ENCODE measurements at places on chromosomes 2 and 18.
A peak's percentile ranks its signal among the peaks of the same experiment; 100 is the strongest.

DNA sequence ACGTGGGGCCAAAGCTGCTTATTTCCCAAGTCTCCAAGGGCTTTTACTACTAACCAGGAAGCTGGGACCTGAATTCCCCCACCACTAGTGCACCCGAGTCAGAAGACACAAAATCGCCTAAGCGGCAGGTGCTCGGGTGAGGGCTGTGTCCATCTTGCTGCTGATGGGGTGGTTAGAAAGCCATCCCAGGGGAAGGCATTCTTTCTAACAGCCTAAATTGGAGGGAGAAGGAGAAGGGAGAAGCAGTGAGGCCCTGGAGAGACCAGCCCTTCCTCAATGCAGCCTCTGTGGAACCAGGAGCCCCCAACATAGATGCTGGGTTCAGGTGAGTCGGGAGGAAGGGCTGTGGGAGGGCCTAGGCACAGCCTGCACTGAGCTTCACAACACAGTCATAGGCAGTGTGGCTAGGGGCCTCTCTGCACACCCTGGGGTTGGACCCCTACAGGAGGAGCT, 1.9 kb upstream of the PROM2 start:
- DNase-seq, result no peak

- DNase-seq, result no peak
These were observed 144.0 kb downstream of the LDLRAD4 start for GRCh38 chr18:13362607-13363006.

GRCh38 chr2:199955007-199955338, 318 bp downstream of the TYW5 start:
- peak; percentile 83 for DNase-seq

GRCh38 chr2:201349601-201350000, 7.5 kb downstream of the FLACC1 start:
- no peak for DNase-seq

DNA sequence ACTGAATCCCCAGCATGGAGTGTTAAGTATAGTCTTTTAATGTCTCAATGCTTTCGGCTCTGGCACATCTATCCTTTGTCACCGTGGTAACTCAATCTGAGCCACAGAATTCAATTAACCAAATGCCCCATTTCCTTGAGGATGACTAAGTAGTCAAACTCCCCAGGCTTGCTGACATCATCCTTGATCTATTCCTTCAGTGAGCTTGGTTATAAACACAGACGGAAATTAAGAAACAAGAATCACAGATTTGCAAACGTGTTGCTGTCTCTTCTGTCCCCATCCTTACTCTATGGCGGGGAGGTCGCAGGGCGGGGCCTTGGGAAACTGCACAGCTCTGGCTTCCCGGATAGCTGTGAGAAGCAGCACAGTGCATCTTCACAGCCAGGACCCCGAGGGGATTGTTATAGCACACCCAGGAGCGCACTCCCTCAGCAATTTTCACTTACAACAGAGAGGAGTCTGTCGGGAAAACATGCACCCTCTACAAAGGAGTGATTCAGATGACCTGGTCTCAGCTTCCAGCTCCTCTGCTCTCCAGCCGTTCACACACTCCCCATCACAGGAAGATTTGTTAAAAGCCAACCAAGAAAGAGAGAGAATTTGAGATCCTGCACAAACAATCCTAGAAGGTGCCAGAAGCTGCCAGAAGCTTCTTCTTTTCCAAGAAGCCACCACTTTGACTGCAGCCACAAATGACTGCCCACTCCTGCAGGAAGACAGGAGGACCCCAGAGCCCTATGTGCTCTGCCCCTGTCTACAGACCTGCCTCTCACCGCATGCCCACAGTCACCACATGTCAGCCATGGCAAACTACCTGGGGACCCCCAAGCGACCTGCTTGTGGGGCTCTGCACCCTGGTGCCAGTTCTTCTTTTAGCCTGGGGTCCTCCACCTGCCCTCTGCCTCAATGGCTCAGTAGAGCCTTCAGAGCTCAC, 44.9 kb upstream of the YWHAQ start:
- DNase-seq, result no peak

DNA sequence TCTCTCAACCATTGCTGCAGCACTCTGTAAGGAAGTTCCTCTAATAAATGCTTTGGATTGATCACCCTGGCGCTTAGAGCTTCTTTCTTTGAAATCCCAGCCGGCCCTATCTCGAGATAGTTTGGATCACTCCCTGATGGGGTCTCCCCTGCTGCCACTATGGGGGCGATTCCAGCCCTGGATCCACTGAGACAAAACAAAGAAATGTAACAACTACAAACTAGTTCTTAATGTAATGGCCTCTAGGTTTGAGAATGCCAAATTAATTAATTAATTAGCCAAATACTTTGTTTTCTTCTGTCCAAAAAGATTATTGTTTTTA, 15.2 kb downstream of the SRSF7 start:
- no peak for DNase-seq

DNA sequence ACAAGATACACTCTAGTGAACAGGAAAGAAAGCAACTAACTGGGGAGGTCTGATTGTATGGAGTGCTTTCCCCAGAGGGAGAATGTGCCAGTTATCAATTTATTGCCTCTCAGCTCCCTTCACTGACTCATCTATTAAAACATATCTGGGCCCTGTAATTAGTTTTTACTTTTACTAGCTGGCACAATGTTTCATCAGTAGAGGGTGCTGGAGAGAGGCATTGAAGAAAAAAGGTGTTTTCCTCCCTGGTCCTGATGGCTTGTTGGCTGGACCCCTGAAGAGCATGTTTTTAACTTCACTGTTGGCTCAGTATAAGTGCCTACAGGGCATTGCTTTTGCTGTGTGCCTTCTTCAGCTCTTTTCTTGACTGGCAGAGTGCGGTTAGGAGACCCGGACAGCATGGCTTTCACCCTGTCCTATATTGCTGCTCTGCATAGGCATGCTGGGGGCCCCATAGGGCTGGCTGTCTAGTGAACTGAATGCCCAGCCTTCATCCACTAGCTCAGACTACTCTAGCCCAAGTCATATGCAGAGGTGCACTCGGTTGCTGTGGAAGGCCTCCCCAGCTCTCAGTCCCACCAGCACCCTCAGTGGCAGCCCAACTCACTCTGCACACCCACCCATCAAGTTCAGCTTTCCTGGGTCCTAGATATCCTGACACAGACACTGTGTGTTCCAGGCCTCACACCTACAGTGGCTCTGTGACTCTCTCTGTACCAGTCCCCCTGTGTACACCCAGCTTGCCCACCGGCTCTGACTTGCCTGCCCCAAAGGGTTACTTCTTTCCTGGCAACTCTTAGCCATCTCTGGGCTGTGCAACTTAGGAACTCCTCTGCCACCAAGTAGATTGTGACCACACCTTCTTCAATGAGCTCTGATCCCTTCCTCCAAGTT, 62.3 kb upstream of the ACYP2 start:
- DNase-seq, result peak; percentile 10

- DNase-seq, result peak; percentile 84
These were observed 149.6 kb downstream of the IRS1 start for GRCh38 chr2:226649871-226650660.

GRCh38 chr18:12779043-12779442, 76.2 kb downstream of the PSMG2 start:
- no peak for DNase-seq

DNA sequence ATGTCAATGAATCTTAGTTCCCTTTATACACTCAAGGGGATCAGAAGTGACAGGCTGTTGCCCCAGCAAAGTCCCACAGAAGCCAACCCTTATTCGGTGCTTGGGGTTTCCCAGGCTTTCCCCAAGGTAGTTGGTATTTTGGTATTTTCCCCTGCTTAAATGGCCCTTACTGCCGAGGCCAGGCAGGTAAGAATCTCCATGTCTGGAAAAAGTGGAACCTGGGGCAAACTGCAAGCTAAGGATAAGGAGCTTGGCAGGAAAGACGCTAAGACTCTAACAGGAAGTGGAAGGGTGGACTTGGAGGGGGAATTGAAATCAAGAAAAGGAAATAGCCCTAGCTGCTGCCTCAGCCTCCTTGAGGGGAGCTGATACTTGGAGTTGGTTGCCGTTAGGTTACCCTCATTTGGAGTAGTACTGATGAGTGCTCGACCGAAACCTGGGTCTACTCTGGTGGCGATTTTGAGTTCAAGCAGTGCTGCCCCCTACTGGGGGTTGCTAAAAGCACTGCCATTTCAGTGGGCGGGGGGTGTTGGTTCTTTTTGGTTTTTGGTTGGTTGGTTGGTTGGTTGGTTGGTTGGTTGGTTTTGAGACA, 3.3 kb upstream of the GPBAR1 start:
- DNase-seq, result peak; percentile 51

GRCh38 chr2:39159283-39159682, 38.4 kb upstream of the SOS1 start:
- DNase-seq, result no peak

DNA sequence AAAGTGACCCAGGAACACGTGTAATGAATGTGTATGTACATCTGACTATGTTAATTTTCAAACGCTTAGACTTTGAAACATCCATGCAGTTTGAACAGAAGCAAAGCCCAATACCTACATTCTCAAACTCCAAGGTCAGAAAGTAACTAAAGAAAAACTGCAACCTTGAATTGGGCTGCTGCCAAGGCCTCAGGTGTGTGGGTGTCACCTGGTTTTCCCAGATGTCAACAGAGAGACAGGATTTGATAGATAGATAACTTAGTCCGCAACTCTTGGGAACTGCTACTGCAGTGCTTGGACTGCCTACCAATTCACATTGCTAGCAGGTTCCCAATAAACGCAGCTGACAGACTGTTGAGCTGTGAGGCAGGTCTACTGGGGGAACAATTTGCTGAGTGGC, 78.7 kb upstream of the PAPOLG start:
- DNase-seq, result no peak

DNA sequence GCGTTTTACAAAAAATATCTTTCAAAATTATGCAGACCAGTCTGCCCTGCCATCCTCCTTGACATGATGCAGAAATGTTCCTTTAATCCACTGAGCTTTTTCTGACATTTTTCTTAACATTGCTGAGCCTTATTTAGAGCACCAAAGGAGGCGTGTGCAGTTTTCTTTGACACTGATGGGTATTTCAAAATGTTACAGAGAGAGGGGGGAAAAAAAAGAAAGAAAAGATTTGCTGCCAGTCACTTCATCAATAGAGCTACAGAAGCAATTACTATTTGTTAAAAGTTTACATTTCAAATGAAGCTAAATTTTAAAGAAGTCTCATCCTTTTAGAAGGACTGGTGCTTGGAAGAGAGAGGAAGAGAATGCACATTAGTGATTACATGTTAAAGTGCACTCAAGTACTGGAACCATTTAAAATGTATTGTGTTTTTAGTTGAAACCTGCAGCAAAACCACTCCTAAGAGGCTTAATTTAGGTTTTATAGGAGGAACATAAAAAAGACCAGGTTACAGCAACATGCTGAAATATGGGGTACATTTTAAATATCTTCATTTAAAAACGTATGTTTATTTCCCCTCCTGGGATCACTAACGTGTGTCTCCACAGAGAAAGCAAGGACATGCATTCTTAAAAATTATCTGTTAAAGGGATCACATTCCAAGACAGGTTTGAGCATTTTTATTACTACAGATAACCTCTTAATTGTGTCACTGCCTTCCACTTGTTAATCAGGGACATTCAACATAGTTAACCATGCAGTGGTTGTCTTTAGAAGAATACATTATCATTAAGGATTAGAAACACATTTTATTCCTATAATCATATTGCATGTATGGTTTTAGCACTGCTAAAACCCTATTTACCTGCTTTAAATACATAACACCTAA, 258.4 kb downstream of the MEIS1 start:
- DNase-seq, result no peak

DNA sequence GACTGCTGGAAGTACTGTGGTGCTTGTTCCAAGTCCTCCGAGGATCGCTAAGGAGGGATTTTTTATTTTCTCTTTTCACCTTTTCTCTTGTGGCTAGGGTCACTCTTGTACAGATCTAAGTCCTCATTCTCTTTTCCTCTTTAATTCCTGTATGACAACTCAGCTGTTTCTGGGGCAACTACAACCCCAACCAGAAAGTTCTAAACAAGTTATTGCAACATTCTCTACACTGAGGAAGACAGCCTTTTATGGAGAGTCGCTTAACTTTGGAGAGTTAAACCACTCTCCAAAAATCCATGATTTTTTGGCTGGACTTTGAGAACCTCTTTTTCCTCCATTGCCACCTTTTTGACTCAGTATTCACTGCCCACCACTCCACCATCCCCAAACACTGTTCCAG, 74.0 kb upstream of the SESTD1 start:
- DNase-seq, result no peak

All from Kasumi-1 (cell line).